ENCODE measurements at places on chromosomes 2 and 18.

- no peak for DNase-seq
Observed at GRCh38 chr2:65345631-65346030, 86.8 kb downstream of the SPRED2 start.

DNA sequence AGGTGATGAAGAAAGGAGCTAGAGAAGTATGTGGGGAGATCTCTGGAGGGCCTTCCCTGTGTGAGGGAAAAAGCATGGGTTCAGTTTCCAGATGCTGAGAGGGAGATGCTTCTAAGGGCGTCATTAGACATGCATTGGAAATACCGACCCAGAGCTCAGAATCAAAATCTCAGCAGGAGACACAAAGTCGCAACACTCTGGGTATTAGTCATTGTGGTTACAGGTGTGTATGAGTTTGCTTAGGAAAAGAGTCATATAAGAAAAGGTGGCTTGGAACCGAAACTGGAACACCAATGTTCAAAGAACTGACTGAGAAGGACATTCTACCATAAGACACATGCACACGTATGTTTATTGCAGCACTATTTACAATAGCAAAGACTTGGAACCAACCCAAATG, 477.1 kb downstream of the FBXO15 start:
- no peak for DNase-seq

GRCh38 chr2:112818094-112818902, 18.3 kb downstream of the IL1B start:
- DNase-seq, result no peak

DNA sequence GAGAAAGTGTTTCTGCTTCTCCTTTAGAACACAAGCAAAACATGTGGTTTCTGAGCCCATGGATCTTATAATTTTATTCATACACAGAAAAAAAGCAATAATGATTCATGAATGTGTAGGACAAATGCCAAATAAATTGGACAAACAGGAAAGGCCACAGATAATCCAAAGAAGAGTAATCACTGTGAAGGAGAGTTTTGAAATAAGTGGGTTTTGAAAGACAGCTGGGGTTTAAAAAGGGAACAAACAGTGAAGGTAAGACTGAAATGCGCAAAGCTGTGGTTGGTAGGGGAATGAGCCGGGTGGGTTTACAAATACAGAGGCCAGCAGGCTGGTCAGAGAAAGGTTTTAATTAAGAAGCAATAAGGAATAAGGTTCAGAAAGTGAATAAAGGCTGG, 50.0 kb upstream of the MBOAT2 start:
- no peak for DNase-seq

- DNase-seq, result no peak
Observed at GRCh38 chr2:61722800-61723199, 131.1 kb downstream of the FAM161A start.

DNA sequence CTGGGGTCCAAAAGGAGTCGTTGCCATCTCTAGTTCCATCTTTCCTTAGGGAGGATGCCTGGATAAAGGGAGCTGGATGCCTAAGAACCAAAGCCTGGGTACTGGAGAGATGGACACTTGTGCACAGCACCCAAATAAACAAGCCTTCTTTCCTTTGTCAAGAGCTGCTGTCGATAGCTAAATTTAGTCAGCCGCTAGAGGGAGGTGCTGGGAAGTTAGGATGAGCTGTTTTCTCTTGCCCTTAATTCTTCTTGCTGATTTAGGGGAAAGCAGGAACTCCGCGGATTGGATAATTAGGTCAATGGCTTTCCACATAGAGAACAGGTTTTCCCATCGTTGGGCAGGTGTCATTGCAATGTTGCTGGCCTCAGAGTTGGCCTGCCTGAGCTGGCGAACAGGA, 30.9 kb upstream of the SERPINB12 start:
- no peak for DNase-seq

Measured in activated CD8-positive, alpha-beta memory T cell treated with anti-CD3 and anti-CD28 coated beads for 1 hour (primary cell).